ENCODE measurements at places on chromosomes 12 and 14.

- no peak for DNase-seq
These were observed 49.6 kb downstream of the CMKLR1 start for GRCh38 chr12:108289350-108290161.

DNA sequence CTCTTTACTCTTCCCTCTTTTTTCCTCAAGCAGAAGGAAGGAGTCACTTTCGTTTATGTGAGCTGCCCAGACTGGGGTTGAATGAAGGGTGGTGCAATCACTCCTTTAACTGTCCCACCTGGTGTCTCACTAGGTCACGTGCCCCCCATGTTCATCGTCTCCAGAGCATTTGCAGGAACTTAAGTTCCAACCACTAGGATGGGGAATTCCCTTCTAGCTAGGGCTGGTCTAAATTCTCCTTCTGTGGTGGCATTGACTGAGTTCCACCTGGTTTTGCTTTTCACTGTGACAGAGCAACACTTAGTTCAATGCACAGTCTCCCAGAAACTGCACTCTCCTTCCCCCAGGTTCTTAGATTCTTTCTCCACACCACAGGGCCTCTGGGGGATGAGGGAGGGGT, 9.5 kb downstream of the FANCM start:
- DNase-seq, result no peak

DNA sequence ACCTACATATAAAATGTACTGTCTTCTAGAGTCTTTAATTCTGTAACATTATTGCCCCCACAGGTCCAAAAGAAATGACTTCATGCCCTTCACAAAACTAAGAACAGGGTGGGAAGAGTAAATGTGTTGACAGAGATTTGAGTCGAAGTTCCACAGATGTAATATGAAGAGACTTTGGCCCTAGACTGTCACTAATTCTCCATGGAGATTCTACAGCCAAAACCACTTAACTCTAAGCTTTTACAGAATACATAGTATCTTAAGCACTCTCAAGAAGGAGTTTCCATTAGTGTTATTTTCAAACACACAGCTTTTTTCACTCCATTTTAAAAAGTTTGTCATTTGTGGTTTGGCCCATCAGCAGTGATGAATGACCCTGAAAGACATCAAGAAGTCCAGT, 56.3 kb downstream of the ABCC9 start:
- DNase-seq, result no peak

DNA sequence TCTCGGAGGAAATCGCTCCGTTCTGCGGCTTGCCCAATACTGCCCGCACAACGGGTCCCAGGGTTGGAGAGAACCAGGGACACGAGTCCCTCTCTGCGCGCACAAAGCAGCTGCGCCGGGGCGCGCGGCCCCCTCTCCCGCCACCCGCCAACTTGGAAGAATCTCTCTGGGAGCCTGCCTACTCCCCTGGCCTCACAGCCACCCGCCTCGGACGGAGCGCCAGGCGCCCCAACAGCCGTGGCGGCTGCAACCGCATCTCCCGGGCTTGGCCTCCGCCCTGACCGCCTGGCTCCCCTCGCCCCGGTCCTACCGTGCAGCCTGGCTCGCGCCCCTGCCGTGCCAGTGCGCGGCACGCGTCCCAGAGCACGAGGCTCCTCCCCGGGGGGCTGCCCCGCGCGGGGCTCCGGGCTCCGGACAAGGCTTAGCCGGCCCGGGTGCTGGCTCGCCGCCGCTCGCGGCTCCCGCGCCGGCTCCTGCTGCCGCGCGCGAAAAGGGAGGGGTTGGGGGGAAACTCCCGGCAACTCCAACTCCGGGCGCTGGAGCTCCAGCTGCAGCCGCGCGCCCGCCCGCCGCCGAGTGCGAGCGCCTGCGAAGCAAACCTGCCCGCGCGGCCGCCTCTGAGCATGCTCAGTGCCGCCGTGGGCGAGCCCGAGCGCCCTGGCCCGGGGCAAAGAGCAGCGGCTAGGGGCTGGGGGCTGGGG, at the start of gene STXBP6:
Gene STXBP6, minus strand, starts transcription at position 580 of the 701 bp plus-strand sequence. CDS start 75,329 bp downstream, outside the sequence.
- DNase-seq, result no peak

DNA sequence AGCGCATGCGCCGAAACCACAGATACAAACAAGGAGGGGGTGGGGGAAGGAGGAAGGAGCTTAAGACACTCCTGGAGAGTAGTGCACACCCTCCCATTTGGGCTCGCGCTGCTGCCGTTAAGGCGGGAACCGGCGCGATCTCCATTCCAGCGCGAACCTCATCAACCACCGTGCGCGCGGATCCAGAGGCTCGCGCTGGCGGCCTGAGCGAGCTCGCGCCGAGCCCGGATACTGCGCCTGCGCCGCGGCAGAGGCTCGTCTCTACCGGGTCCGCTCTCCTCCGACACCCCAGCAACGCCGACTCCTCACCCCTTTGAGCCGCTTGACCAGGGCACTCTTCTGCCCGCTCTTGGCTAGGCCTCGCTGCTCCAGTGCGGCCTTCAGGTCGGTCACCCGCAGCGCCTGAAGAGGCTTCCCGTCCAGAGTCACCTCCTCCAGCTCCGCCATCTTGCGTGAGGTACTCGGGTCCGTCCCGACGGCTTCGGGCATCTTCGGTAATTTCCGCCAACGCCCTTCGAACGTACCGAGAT, at the start of gene ACIN1:
Gene ACIN1, minus strand, starts transcription at position 471 of the 530 bp plus-strand sequence. Its CDS starts 24 bp downstream, at position 447.
- DNase-seq, result peak; percentile 71

GRCh38 chr12:63948211-63948610, 103.7 kb downstream of the SRGAP1 start:
- no peak for DNase-seq

DNA sequence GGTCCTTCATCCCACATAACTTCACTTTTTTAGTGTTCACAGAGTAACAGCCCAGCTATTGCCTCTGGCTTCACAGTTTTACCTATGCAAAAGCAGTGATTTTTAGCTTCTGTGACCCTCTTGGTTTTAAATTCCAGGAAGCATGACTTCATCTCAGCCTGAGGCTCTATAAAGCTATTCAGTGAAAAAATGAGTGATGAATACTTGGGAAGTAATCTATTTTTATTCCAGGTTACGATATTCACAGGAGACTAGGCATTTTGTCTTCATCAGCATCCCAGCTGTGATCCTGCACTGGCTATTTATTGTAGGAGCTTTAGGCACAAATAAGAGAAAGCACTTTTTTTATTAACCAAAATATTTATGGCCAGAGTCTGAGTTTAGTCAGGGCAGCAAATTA, 164.8 kb downstream of the SNAPC1 start:
- DNase-seq, result no peak

DNA sequence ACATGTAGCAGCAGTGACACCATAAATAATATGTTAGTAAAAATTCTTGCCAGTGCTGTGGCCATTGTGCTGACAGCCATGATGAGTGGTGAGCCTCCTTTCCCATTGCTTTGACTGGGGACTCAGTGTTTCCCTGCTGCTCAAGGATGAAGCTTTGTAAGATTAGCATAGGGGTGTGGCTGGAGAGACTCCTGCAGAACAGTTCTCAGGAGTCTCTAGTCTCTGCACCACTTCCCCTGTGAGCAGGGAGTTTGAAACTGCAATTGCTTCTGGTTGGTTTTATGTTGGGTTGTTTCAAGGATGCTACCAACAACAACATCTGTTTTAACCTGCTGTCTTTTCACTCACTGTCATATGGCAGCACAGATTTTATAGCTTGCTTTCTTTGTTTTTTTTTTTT, 41.4 kb downstream of the ZC3H14 start:
- no peak for DNase-seq
